ENCODE measurements at places on chromosomes 3 and 15. TPM values are rescaled to one million over a fixed set of nuclear protein-coding genes. Genes with fewer than 3 reads are reported as not detected.

DNA sequence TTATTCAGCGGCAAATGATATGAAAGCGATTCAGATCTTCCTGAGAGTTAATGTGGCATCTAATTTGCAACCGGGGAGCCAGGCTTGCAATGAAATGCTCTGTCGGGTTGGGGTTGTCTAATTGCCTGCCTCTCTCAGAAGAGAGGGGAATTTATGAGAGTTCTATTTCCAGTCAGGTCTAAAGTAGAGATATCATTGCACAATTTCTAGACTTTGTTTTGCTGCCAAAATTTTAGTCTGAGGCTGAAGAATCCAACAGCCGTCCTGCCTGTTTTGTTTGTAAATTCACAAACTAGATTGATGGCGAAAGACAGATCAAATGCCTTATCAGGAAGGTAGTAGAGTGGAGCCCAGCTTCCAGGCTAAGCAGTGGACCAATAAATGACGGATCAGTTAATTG is 610 bp downstream of the LIPC start:
- DNase-seq = no peak

DNA sequence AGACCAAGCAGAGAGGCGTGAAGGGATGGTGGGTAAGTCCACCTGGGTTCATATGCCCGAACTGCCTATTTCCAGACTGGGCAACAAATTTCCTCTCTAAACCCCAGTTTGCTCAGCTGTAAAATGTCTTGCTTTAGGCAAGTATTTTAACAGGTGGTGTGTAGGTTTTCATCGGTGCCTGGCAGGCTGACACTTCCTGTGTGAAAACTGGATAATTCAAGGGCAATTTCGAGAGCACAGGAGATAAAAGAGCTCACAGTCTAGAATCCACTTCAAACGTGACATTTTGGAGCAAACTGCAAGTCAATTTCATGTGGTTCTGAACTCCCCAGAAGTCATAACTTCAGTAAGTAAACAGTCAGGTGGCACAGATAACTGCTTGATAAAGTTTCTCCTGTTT is 112.2 kb downstream of the OXNAD1 start:
- no peak for DNase-seq

GRCh38 chr3:72163809-72164634 is 379.1 kb upstream of the PROK2 start:
- DNase-seq = no peak

DNA sequence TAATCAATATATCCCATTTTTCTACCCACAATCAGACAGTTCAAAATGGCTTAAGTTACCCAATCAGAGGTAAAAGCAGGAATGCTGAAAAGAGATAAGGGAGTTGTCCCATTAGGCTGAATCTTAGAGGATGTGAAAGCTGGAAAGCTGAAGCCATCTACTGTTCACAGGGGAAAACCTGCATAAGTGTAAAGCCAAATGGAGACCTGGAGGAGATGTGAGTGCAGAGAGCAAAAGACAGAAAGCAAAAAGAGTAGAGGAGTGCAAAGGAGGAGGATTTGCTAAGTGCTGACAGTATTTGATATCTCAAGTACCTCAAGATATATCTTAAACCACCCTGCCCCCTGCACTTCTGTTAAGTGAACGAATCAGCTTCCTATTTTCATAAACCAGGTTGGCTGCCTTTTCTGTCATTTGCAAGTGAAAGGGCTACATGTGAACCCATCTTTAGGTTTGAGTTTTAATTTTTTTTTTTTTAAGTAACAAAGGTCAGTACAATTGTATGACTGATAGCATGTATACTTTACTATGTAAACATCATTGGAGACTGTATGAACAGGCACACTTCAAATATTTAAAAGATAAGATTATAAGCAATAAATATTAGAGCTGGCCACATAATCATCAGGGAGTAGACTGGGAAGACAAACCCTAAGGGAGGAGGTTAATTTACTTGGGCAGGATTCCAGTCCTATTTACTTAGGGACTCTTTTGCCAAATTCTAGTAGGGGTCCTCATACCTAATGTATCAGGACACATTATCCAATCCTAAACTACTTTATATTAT is 22.8 kb upstream of the P2RY1 start:
- no peak for DNase-seq

GRCh38 chr15:38220606-38221273 is 31.9 kb upstream of the SPRED1 start:
- DNase-seq = no peak

GRCh38 chr3:31499281-31499680 is 33.4 kb upstream of the STT3B start:
- DNase-seq = no peak

DNA sequence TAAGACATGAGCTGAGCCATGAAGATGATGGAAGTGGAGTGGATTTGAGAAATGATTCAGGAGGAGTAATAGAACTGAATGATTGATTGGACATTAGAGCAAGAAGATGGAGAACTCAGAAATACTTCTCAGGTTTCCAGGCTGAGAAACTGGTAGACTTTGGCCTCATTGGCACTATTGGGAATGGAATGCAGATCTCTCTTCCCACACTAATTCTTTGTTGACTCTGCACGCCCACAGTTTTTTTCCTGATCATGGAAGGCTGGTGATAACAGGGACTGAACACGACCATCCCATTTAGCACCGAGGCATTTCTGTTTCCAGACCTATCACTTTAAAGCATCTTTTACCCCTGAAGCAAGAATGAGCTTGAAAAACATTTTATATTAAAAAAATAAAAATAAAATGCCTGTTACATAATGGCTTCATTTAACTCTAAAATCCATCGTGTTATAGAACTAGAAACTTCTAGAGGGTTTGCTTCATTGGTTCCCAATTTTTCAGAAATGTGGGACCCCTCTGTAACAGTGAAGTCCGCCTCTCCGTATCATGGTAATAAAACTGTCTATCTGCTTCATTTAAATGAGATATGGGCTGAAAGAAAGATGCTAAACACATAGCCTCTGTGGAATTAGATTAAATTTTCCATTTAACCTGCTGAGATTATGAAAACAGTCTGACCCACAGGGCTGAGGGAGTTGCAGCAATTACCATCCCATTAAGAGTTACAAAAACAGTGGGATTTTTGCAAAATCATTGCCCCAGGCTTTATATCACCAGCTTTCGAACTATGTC is 562.0 kb upstream of the CFAP20DC start:
- no peak for DNase-seq

GRCh38 chr15:80343554-80343992 is 60.6 kb upstream of the ARNT2 start:
- DNase-seq = no peak

DNA sequence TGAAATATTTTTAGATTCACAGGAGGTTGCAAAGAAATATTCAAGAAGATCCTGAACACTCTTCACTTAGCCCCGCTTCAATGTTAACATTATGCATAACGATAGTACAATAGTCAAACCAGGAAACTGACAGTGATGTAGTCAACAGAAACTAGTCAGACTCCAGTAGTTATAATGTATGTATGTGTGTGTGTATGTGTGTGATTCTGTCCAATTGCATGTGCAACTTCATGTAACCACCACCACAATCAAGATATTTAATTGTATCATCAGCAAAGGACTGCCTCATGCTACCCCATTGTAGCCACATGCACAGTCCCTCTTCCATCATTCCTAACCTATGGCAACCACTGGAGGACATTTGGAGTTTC is 77.9 kb downstream of the APBA2 start:
- DNase-seq = no peak

- no peak for DNase-seq
Measured at GRCh38 chr15:43208052-43209002, 12.5 kb downstream of the EPB42 start.

GRCh38 chr3:76470285-76470684 is 569.6 kb upstream of the ROBO2 start:
- DNase-seq = no peak

- no peak for DNase-seq
Measured at GRCh38 chr3:145681181-145681580, 479.8 kb downstream of the PLOD2 start.

PTH1R gene
- total RNA-seq = 13.0 TPM

STAB1 gene
- 124 TPM for total RNA-seq

ZNF770 gene
- 28.2 TPM for total RNA-seq

CD86 gene
- total RNA-seq = 0.98 TPM

RTP3 gene
- total RNA-seq = not detected

Data from vagina (tissue), 2 donors.